ENCODE measurements at places on chromosomes 1 and 21.

- DNase-seq = no peak
Observed at GRCh38 chr1:204294357-204294756, 65.4 kb downstream of the PLEKHA6 start.

- no peak for DNase-seq
Observed at GRCh38 chr1:8329439-8329838, 11.5 kb downstream of the SLC45A1 start.

DNA sequence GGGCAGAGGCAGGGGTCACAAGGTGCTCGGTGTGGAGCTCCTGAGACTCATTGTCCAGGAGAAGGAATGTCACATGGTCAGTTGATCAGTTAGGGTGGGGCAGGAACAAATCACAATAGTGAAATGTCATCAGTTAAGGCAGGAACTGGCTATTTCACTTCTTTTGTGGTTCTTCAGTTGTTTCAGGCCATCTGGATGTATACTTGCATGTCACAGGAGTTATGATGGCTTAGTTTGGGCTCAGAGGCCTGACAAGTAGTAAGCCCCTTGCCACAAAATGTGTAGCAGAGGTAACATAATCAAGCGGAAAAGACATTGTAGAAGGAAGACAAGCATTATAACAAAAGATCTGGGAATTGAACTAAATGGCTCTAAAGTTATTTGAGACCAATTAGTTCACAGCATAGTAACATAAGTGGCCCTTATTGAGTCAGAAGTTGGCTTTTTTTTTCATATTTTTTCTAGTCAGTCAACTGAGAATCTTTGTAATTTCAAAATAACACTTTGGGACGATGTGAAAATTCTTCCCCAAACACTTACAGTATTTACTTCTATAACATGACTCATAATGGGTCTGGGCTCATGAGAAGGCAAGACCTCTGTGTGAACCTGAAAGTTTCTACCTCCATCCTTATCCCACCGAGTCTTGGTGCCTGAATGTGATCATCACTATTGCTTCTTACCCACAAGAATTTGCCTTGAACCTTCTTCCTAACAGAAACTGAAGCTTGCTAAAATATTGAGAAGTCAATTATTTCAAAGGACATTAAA, 137.0 kb upstream of the DPT start:
- no peak for DNase-seq

- no peak for DNase-seq
Observed at GRCh38 chr21:40668555-40669275, 178.2 kb downstream of the DSCAM start.

DNA sequence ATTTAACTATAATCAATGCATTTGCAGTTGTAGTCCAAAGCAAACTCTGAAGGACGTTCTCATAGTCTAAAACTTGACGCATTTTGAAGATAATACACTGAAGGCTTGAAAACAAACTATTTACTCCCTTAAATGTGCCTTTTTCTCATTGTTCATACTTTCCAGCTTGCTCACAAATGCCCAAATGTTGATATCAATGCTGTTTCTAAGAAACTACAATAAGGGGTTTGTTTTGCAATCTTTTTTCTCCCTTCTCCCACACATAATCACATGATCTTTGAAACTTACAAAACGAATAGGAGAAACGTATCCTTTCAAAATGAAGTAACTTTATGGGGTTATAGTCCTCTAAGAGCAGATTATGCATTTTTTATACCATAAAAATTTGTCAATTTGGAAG, 508.7 kb downstream of the DPYD start:
- DNase-seq = no peak

DNA sequence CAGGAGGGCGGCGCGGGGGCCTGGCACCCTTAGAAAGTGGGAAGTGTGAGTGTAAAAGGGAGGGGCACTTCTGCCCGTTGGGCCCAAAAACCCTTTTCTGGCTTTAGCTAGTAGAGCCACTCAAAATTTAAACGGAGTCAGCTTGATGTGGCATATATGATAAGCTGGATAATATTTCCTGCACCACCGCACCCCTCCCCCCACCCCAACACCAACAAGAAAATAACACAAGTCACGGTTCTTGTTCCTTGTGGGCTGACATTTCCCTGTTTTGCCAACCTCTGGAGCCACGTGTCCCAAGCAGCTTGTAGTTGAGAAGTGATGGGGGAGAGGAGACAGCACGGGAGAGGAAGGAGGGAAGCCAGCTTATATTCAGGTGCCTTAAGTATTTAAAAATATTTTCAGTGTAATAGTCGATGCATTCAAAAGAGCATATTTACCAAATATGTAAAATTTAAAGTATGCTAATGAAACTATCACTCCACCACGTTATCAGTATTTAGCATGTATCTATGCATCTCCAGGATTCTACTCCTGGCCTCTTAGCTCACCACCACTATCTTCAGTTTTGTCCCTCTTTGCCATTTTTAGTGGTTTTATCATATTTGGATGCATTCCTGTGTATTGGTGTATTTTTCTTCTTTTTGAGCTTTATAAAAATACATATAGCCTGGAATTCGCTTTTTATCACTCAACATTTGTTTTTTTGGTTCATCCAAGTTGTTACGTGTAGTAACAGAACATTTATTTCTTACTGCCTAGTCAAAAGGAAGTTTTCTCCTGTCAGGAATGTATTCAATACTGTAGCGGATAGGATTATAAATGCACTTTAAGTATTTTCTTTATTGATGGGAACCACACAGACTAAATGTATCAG, 773 bp upstream of the DDX59 start:
- peak; percentile 73 for DNase-seq

DNA sequence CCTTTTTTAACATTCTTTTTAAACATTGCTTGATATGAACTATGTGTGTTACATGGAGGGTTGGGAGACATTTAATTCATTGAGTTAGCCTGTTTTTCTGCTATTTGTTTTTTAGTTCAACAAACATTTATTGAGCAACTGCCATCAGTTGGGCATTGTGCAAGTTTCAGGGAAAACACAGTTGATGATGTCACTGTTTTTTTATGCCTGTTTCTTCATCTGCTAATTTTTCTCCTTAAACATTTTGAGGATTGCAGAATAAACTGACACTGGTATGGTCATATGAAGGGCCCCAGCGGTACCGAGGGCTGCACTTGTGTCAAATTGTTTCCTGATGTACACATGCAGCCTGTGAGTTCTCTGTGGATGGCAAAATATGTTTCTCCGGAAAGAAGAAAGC, 253.0 kb downstream of the FGGY start:
- DNase-seq = no peak

- no peak for DNase-seq
Observed at GRCh38 chr1:240666568-240667198, 54.7 kb upstream of the GREM2 start.

GRCh38 chr1:180698580-180698979, 66.8 kb downstream of the XPR1 start:
- no peak for DNase-seq

DNA sequence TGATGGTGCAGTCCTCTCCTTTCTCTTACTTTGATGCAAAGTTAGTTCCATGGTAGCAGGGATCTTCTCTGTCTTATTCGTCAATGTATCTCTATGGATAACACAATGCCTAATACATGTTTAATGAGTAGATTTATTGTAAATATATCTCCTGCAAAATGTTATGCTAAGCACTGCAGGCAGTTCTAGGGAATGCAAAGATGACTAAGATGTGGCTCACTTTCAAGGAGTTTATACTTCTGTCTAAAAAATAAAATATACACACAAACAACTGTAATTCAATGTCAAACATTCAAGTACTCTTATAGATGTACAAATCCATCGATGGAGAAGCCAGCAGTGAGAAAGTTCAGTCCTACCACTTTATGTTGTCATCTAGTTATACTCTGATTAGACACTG, 194.3 kb downstream of the KCTD3 start:
- DNase-seq = no peak

- peak; percentile 88 for DNase-seq
Observed at GRCh38 chr1:151945725-151946722, 36.7 kb upstream of the THEM4 start.

DNA sequence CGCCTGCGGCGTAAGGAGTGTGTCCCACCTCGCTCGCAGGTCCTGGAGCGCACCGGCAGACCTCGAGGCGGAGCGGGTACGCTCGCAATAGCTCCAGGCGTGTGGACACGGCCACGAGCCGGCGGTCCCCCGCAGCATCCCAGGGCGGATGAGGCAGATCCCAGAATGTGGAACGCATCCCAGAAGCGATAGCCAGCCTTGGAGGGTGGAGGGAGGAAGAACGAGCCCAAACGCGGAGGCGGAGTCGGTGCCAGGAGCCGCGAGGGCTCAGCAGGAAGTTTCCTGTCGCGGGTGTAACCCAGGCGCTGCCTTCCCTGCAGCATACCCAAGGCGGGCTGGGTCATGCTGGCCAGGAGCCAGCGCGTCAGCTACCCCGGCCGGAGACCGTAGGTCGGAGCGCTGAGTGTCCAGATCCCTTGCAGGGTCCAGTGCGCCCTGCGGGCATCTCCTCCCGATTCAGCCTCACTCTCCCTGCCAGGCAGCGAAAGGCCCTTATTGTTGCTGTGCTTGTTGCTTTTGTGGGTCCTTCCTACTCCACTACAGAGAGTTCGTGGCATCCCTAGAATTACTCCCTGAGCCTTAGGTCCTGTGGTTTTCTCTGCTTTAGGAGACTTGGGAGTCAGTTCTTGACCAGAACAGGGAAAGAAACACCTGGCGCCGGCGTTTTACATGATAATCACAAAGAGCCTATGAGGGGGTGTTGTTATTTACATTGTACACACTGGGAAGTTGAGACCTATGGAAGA, 27.7 kb downstream of the STYXL2 start:
- no peak for DNase-seq

DNA sequence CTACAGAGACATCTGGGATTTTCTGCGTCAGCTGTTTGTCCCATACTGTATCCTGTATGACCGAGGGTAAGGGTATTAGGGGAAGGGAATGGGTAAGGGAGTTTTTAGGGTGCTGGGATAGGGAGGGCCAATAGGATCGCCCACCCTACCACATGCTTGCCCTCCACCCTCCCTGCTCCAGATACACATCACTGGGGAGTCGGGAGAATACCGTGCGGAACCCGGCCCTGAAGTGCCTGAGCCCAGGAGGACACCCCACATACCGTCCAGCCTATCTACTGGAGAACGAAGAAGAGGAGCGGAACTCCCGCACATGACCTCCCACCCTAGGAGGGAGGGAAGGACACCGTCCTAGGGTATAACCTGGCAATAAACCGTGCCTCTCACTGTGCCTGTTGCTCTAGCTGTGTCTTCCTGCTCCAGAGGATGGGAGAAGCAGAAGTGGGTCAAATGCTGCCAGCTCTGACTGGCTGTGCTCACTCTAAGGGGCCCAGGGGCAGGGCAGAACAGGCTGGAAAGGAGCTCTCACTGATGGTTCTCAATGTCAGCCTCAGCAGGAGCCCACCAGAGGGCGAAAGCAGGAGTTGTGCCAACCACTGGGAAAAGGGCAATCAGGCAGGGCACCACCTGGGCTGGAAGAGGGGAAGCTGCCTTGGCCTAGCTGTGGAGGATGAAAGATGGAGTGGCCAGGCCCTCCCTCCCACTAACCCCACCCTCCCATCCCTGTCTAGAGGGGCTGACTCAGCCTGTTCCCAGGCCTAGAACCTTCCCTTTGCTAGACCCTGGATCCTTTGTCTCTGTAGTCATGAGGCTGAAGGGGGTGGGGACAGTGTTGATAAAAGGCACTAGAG, 440 bp upstream of the LENEP start:
- DNase-seq = no peak

DNA sequence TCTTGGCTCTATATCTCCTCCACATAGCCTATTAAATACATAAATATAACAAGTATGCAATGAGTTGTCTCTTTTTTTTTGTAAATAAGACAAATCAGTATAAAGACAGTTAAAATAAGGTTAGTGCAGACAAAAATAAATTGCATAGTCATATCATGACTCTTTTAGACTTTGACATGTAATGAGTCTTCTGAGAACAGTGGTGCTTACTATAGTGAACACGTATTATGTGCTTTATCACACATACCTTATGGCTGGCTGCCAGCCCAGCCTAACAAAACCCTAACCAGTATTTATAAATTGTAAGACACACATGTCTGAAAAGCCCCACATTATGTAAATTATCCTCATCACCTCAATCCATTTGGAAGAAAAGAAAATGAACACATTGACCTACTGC, 29.1 kb upstream of the F13B start:
- DNase-seq = no peak

- no peak for DNase-seq
Observed at GRCh38 chr1:158942490-158942889, 11.1 kb downstream of the PYHIN1 start.

DNA sequence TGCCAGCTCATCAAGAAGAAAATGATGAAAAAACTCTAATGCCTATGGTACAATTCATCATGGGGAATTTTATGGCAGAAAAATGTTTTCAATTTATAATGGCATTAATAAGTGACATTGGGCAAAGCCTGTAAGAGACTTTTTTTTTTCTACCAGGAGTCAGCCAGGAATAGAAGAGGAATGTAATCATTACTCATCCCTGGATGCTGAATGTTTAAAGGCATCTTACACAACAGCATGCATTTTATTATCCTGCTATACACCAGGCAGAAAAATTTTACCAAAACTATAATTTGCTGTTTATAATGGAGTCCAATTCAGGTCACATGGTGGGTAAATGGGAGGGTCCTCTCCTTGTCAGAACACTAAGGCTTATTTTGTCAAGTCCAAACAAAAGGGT, 189.9 kb upstream of the BEND5 start:
- DNase-seq = no peak

GRCh38 chr21:41777951-41778815, 11.3 kb upstream of the RIPK4 start:
- peak; percentile 84 for DNase-seq

GRCh38 chr1:21594935-21595897, 73.9 kb downstream of the RAP1GAP start:
- no peak for DNase-seq

- DNase-seq = no peak
Observed at GRCh38 chr1:246271516-246271915, 235.6 kb downstream of the SMYD3 start.

GRCh38 chr1:172144445-172145061, 275.9 kb upstream of the C1orf105 start:
- DNase-seq = no peak

DNA sequence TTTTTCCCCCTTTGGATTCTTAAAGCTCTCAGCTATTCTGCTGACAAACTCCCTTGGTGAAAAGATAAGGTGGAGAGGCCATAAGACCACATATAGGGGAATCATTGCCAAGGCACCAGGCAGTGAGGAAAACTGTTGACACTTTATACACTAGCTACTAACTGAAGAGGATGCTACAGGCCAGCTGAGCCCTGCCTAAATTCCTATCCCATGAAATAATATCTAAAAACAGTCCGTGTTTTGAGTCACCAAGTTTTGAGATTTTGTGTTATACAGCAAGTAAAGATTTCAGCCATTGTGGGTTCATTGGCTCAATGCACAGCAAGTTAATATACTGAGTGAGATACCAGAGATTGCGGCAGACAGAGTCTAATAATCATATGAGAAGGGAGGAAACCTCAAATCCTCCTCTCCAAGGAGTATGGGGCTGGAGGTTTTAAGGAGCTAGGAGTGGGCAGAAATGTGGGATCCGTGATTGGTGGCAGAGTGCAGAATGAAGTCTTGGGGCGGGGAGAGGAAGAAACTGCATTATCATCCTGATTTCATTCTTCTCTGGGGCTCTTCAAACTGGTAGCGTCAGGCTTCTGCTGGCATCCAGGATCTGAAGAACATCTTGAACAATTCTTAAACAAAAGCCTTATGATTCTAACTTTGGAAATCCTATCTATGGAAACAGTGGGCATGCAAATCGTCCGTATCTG, 9.2 kb downstream of the CLDN8 start:
- DNase-seq = no peak

All from T47D (cell line).